Myometrial cell (primary cell): ENCODE measurements at places on chromosomes 5 and 9. TPM values are rescaled to one million over a fixed set of nuclear protein-coding genes. Genes with fewer than 3 reads are reported as not detected.

Gene INSL6
- not detected in 2 replicates for total RNA-seq

Gene SHC3
- 1.2 and 4.1 TPM in 2 replicates for total RNA-seq

Gene PCDHGA6
- 0.86 and 1.4 TPM in 2 replicates for total RNA-seq

Gene PRRC2B
- total RNA-seq: 45.8 and 48.4 TPM in 2 replicates

Gene IFNA14
- not detected in 2 replicates for total RNA-seq

Gene ERCC8
- 12.2 and 21.0 TPM in 2 replicates for total RNA-seq

Gene PCDHB4
- not detected in 2 replicates for total RNA-seq

Gene PWWP2A
- 14.2 and 15.3 TPM in 2 replicates for total RNA-seq

Gene RALGDS
- total RNA-seq: 16.1 and 18.4 TPM in 2 replicates

Gene PDE6A
- not detected in 2 replicates for total RNA-seq

Gene ADAMTS16
- total RNA-seq: 0.35 TPM in 1 of 2 replicates, not detected in the other

Gene GDNF
- not detected in 2 replicates for total RNA-seq

Gene PCDHGB1
- 0.35 TPM in 1 of 2 replicates, not detected in the other for total RNA-seq
